ENCODE measurements at places on chromosomes 1 and 21.

GRCh38 chr1:214717351-214717750 lies 114.4 kb downstream of the CENPF start:
- no peak for DNase-seq

- no peak for DNase-seq
Observed at GRCh38 chr1:61323681-61324328, 241.4 kb downstream of the NFIA start.

DNA sequence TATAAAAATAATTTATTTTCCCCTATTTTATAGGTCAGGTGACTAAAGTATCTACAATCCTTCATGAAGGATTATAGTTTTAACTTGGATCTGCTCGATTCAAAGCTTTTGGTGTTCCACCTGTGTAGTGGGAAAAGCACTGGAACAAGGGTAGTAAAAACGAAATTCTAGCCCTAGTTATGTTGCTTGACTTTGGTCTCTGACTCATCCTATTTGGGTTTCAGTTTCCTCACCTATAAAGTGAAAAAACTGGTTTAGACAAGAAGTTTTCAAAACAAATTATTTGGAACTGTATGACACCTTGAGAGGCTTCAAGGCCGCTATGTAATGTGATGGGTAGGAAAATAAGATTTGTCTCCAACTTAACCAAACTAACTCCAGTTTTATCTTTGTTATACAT lies 505.2 kb upstream of the ZRANB2 start:
- no peak for DNase-seq

DNA sequence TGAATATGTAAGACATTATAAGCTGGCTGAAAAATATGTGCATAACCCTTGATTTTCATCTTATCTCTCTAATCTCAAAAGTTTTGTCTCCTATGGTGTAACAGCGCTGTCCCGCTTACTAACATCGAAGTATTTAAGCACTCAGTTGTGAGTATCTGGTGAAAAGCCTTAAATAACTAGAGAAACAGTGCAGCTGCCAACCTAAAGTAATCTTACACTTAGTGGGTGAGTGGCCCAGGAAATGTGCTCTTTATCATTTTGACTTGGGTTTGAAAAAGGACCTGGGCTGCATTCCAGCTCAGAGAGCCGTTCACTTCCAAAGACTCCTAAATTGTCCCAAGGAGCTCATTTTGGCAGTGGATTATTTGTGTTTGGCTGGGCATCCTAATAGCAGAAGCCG lies 225.9 kb downstream of the SPATA17 start:
- DNase-seq: no peak

DNA sequence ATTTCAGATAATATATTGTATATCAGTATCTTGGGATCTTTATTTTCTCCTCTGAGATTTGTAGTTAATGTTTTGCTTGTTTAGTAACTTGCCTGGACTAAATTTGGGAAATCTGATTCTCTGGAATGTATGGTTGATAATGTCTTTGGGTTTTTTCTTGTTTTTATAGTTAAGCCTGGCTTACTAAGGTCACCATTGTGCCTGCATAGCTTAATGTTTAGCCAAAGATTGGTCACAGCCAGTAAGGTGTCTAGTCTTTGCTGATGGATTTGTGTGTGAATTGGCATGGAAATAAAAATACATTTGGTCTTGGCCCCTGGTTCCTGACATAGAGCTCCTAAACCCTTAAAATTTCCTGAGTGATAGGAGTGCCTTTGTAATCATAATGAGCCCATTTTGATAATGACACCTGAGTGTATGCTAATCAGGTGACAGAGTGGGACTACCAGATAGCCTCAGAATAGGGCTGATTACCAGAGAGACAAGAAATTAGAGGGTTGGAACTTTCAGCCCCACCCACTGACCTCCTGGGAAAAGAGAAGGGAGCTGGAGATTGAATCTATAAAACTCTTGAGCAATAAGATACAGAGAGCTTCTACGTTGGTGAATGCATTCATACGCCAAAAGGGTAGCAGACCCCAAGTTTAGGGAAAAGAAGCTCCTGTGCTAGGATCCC lies 47.9 kb upstream of the NUF2 start:
- no peak for DNase-seq

GRCh38 chr1:244211559-244211944 lies 160.5 kb downstream of the ZBTB18 start:
- DNase-seq: no peak

DNA sequence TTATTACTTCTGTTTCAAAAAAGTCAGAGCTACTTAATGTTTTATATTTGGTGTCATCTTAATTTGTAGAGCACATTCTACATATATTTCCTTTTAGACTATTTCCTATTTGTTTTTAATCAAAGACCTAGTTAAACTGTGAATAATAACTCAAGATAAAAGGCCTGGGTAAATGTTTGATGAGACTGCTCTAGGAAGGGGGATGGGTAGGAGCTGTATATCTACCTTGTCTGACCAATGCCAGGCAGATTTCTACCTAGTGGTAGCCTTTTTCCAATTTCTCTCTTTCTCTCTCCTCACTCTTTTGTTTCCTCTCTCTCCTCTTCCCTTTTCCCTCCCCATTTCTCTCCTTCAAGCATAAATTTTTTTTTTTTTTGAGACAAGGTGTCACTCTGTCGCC lies 31.9 kb upstream of the IVNS1ABP start:
- DNase-seq: no peak

DNA sequence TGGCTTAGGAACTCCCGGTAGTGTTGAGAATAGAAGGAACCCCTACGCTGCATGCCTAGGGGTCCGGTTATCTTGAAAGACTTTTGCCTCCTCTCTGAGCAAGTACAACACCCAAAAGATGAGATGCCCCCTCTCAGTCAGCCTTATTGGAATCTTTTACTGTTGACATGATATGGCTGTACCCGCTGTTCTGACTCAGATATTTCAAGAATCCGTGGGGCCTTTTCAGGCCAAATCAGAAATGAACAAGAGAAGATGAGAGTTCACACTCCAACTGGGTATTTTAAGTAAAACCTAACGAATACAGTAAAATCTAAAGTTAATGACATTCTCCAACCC lies 164.2 kb downstream of the PPIAL4G start:
- no peak for DNase-seq

DNA sequence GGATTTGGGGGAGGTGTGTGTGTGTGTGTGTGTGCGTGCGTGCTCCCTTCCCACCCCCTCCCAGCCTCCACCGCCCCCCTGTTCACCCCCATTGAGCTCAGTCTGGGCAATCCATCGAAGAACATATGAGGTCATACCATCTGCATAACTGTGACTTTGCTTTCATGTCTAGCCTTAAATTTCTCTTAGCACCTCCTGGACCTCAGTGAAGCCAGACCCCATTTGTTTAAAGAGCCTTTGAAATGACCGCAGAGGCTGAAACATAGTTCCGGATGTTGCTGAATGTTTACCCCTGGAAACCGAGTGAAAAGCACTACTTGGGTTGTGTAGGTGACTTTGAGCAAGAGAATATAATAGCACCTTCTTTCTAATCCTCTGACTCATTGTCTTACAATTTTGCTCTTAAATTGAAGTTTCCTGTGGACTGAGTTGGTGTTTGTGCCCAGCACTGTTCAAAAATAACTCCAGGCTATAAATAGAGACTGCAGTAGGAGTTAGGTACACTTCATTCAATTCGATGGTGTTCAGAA lies 75.4 kb downstream of the UBE4B start:
- no peak for DNase-seq

- DNase-seq: no peak
Observed at GRCh38 chr1:234845097-234845660, 235.2 kb upstream of the IRF2BP2 start.

GRCh38 chr1:26786437-26787380 lies 1.0 kb upstream of the PIGV start:
- DNase-seq: no peak

- DNase-seq: no peak
Observed at GRCh38 chr1:100076319-100076718, 56.4 kb downstream of the SASS6 start.

GRCh38 chr21:41817228-41817627 lies 50.4 kb upstream of the RIPK4 start:
- no peak for DNase-seq

- no peak for DNase-seq
Observed at GRCh38 chr1:50271968-50272578, 151.2 kb downstream of the DMRTA2 start.

DNA sequence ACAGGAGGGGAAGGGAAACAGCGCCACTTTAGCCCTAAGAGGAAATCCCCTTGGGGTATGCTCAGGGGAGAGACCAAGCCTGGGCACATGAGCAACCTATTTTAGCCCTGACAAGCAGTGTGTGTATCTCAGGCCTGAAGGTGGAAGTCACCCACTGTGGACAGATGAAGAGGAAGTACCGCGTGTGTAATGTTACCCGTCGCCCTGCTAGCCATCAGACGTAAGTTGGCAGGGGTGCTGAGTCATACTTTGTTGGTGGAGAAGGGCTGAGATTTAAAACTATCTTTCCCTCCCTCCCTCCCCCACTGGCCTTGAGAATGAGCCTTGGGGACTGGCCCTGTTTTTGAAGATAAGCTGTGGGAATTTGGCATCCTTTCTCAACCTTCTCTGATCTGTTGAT lies 11.2 kb downstream of the AGO1 start:
- DNase-seq: no peak

DNA sequence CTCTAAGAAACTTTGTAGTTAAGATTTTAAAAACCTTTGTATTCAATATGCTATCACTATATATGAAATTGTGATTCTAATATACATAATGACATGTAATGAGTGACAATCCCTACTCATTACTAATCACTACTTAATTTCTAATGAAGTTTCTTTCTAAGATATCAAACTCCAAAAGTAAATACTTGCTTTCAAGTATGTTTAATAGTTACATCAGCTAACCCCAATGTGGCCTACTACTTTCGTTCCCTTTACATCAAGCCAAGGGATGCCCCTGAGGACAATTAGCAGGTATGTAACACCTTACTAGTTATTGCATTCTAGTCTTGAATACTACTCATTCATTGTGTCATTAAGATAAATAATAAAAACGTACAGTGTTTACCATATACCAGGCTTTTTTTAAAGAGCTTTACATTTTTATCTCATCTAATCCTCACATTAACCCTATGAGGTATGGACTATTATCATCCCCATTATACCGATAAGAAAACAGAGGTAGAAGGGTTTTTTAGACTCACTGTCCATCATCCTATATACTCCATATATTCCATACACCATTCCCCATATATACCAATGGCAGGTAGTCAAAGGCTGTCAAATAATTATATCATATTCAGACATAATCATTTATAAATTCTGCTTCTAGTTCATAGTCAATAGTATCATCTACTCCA lies 4.2 kb downstream of the PPP1R15B start:
- no peak for DNase-seq

DNA sequence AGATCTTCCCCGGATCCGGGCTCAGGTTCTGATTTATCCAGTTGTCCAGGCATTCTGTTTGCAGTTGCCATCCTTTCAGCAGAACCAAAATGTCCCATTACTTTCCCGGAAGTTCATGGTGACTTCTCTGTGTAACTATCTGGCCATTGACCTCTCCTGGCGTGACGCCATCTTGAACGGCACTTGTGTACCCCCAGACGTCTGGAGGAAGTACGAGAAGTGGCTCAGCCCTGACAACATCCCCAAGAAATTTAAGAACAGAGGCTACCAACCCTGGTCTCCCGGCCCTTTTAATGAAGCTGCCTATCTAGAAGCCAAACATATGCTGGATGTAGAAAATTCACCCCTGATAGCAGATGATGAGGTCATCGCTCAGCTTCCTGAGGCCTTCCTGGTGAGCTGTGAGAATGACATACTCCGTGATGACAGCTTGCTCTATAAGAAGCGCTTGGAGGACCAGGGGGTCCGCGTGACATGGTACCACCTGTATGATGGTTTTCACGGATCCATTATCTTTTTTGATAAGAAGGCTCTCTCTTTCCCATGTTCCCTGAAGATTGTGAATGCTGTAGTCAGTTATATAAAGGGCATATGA lies 22.4 kb downstream of the AADACL4 start:
- DNase-seq: no peak

GRCh38 chr1:116713474-116713873 lies 40.8 kb upstream of the CD2 start:
- DNase-seq: no peak

GRCh38 chr1:110511436-110511835 lies 7.5 kb downstream of the KCNA10 start:
- DNase-seq: no peak

DNA sequence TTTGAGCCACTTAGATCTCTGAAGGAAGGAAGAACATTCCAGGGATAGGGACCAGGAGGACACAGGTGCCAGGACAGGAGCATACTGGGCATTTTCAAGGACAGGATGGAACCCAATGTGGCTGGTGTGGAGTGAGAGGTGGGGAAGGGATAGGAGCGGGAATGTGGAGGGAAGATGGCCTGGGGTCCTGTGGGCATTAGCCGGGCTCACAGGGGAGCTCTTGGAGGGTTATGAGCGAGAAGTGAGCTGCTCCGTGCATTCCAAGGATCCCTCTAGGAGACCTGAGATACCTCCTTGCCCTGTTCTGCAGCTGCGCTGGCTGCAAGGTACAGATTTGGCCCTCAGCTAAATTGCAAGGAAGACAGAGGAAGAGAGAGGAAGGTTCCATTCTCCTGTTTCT lies 87.5 kb downstream of the IER5 start:
- DNase-seq: no peak

DNA sequence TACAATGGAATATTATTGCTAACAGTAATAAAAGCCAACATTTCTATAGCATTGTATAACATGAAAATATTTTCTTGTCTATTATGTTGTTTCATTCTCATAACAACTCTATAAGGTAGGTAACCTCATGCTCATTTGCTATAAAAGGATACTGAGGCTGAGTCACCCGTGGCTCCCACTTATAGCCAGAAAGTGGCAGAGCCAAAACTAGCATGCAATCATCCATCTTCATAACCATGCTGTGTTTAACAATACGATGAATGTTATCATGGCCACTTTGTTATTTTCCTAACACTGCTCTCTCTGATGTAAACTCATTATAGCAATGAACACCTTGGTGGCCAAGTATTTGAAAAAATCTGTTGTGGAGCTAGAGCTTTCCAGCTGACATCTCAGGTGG lies 80.8 kb upstream of the JUN start:
- DNase-seq: no peak

DNA sequence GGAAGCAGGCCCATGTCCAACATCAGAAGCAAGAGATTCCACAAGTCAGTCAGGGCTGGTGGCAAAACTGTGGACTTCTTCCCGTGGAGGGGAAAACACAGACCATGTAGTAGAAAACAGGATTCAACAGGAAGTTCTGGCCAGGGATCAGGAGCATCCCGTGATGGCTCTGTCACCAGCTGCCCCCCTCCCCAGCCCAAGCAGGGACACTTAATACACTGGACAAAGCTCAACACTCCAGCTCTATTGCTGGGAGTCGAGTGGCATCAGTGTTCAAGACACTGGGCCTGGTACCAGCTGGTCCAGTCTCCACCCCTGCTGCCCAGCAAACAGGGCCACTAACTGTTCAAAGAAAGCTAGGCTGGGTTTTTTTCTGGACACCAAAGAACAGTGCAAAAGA lies 3.7 kb downstream of the SLC45A3 start:
- no peak for DNase-seq

GRCh38 chr1:177686933-177687332 lies 282.9 kb downstream of the SEC16B start:
- no peak for DNase-seq

- no peak for DNase-seq
Observed at GRCh38 chr1:20596106-20596505, 7.2 kb downstream of the CDA start.

All from stimulated activated CD8-positive, alpha-beta memory T cell treated with anti-CD3 and anti-CD28 coated beads, Interleukin-4, amount 100 ng/mL, for 4 hours (primary cell).